Effector CD8-positive, alpha-beta T cell (primary cell): ENCODE measurements at places on chromosomes 5 and 9.

GRCh38 chr9:77575785-77576184 is 72.3 kb downstream of the GNA14 start:
- DNase-seq, result no peak

DNA sequence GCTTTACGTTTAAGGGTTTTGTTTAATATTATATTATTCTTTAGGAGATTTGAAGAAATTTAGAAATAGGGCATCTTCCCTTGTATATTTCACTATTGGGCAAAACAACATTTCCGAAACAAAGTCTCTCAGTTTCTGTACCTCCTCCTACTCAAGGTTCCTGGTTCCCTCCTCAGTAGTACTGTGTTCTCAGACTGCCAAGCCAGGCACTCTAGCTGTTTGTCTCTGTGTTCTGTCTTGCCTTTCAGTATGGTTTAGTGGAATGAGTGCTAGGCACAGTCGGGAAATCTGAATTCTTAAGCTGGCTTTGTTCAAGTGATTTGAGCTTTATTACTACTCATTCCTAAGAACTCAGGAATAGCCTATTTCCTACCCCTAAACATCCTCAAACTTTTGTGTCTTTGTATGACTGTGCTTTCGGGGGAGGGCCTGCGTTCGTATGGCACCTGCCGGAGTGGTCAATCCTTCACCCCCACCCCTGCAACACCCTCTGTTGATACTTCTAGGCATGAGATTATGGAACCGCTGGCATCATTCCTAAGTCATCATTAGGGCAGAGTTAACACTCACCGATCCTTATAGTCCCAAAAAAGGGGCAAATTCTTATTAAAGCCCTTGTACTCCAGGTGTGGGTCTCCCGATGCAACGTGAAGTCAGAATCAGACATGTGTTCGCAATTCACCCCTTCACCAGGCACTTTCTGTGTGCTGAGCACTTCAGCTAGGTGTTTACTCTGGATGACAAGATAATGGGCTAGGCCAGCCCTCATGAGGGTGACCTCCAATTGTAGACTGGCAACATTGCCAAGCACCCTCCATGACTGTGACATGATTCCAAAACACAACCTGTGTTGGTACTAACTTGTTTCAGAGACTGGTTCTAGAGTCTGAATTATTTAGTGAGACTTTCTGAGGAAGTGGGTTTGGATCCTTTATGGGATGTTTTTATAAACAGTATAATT is 24.5 kb downstream of the SNX18 start:
- DNase-seq, result no peak

- no peak for DNase-seq
Observed at GRCh38 chr5:181203777-181204112, 1.3 kb downstream of the TRIM7 start.

- DNase-seq, result no peak
Observed at GRCh38 chr9:129687391-129687790, 21.9 kb downstream of the PRRX2 start.

- no peak for DNase-seq
Observed at GRCh38 chr5:133889271-133889905, 79.0 kb downstream of the C5orf15 start.

DNA sequence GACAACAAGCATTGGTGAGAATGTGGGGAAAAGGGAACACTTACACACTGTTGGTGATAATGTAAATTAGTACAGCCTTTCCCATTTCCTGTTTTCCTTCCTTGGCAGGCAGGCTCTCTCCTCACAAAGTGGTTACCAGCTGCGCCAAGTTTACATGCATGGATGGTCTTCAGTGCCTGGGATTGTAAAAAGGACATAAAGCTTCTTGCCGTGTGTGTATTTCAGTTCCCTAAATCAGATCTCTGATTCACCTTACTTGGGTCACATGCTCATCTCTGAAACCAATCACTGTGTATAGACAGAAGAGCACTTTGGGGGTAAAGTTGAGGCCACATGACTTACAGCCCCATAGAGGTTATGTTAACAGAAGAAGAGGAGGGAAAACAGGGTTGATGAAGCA is 92.8 kb downstream of the CAVIN4 start:
- DNase-seq, result no peak

GRCh38 chr9:23630488-23630887 is 195.6 kb downstream of the ELAVL2 start:
- DNase-seq, result no peak

GRCh38 chr5:88034520-88034919 is 234.1 kb downstream of the TMEM161B start:
- no peak for DNase-seq

DNA sequence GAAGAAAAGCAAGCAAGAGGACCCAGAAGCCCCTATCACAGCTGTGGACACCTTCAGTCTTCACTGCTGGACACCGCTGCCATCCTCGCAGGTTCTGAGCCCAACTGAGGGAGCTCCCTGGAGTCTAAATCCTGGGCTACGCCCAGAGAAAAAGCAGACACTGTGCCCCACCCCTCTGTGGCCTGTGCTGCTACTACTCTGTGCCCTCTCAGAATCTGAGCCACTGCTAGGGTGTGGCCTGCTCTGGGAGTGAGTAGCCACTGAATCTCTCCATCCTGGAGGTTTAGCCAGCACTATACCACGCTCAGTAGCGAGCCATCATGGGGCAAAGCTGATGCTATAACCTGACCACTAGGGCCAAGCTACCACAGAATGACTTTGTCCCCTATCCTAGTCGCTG is 338.2 kb downstream of the NPR3 start:
- no peak for DNase-seq

DNA sequence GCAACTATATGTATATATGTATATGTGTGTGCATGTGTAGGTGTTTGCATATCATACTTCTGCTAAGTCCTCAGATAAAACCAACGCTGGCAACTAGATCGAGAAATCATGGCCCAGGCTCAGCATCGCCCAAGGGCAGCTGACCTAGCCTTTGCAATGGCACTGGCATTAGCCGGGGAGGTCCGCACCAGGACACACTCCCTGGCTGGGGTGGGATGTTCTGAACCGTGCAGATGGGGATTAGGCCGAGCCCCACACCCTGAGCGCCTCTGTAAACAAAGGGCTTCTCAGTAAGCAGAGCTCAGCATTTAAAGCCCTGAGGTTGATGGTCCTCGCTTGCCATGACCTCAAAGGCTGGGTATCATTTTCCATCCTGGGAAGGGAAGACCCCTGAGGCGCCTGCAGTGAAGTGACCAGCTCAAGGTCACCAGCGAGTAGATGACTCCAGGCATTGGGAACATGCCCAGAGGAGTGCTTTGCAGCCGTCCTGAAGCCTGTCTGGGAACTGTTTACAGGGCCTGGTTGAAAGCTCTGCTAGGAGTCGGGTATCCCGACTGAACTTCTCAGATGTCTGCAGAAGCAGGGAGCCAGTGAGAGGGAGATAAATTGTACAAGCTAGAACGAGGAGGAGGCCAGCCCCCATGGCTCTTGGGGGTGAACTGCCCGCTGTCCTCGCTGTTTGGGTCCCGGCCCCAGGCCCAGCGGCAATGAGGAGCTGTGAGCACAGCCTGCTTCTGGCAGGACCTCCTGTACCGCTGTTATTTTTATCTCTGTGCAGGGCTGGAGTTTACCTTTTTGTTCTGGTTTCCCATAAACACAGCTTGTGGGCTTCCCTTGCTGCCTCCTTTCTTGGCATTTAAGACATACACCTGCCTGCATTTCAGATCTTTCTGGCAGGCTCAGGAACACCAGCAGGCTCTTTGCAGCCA is 18.4 kb downstream of the GADD45G start:
- no peak for DNase-seq

GRCh38 chr9:16121601-16122286 is 568.9 kb downstream of the CCDC171 start:
- DNase-seq, result no peak

DNA sequence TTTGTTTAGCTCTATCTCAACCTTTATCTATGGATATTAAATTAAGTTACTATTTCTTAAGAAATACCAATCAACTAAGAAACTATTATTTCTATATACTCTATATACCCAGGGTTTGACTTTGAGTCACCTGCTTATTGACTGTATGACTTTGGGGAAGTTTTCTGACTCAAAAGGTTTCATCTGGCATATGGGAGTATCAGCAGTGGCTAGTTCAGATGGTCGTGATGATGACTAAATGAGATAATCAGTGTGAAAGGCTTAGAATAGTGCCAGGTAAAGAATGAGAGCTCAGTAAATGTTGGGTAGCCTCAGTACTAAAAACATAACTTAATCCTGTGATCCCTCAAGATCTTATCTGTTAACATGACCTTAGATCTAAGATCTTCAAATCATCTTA is 179.7 kb upstream of the ISL1 start:
- no peak for DNase-seq

- DNase-seq, result no peak
Observed at GRCh38 chr5:1414311-1415058, 30.8 kb downstream of the SLC6A3 start.

DNA sequence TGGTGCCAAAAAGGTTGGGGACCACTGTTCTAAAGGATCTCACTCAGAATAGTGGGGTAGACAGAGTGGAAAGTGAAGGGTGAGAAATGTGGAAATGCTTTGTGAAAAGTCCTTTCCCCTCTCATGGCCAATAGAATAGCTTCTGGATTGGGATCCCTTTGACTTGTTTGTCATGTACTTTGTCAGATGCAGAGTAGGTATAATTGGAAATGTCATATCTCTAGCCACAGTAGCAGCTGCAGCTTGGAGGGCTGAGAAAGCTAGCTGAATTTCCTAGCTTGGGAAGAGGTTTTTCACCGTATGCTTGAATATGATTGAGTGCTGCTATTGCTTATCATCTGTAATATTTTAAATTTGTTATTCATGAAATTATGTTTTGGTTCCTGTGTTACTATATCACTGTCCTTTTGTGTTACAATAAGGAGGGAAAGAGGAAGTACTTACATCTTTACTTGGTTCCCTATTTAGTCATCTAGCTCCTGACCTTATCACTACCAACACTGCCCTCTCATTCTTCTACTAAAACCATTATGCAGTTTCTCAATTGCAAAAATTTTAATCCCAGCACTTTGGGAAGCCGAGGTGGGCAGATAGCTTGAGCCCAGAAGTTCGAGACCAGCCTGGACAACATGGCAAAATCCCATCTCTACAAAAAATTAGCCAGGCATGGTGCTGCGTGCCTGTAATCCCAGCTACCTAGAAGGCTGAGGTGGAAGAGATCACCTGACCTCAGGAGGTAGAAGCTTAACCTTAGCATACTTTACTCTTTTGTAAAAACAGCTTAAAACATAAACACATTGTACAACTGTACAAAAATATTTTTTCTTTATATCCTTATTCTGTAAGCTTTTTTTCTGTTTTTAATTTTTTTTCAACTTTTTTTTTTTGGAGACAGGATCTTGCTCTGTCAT is 12.4 kb downstream of the SLC30A5 start:
- no peak for DNase-seq

DNA sequence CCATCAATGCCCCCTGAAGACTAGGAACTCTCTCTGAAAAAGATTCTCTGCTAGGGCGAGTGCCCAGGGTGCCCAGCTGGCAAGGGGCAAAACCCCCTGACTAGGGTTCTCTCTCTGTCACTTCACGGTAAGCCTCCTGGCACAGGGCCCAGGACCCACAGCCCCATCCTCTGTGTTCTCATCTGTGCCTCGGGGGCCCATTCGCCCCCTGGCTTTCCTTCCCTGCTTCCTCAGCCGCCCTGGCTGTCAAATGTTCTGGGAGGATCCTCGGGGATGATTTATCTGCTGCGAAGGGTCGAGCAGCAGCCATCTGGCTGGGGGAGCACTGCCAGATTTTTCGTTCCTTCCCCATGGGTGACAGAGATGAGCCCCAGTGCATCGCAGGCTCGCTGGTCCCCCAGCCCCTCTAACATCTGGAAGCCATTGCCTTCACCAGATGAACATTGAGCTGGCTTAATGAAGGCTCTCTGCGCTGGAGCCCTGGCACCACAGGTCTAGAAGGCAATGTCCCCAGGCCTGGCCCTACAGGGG is 24.2 kb downstream of the HMCN2 start:
- no peak for DNase-seq

GRCh38 chr5:180699042-180699441 is 40.8 kb downstream of the OR2Y1 start:
- DNase-seq, result no peak

DNA sequence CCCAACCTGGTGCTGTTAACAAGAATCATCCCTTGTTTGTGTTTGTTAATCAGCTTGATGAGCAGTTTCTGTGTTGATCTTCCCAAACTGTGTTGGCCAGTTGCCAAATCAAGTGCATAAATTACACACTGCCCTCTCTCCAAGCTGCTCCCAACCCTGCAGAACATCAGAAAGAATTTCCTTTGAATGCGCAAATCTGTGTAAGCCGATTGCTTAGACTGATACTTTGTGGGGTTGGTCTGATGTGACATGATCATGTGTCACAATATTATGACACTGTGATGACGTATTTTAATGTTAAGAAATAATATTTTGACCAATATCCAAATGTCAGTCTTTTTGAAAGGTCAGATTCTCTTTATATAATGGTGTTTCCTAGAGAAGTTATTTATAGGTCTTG is 766.4 kb upstream of the WWC1 start:
- no peak for DNase-seq
